Stimulated activated CD4-positive, alpha-beta T cell treated with anti-CD3 and anti-CD28 coated beads, TNF-alpha, amount 100 ng/mL, for 4 hours (primary cell): ENCODE measurements at places on chromosomes 7 and 10.

DNA sequence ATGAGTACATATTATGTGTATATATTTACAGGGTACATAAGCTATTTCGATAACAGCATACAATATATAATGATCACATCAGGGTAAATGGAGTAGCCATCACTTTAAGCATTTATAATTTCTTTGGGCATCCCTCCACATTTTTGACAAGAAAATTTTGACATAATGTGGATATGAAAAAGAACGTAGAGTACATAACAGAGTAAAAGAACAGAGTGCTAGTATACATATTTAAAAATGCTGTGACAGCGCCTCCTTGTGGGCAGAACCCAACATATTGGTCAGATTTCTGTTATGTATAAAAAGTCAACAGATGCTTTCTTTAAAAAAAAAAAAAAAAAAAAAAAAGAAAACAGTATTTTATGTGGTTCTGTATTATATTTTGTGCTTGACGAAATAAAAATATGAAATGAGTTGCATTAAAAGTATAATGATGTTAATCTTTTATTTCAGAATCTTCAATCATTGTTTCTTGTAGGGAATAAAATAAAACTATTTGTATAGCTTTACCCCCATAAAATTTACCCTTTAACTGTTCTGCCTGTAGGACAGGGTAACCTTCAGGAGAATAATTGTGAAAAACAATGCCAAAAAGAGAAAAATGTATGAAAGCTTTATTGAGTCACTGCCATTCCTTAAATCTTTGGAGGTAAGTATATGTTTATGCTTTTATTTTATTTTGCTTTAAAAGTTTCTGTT, 18.3 kb upstream of the HBP1 start:
- peak; percentile 47 for DNase-seq

DNA sequence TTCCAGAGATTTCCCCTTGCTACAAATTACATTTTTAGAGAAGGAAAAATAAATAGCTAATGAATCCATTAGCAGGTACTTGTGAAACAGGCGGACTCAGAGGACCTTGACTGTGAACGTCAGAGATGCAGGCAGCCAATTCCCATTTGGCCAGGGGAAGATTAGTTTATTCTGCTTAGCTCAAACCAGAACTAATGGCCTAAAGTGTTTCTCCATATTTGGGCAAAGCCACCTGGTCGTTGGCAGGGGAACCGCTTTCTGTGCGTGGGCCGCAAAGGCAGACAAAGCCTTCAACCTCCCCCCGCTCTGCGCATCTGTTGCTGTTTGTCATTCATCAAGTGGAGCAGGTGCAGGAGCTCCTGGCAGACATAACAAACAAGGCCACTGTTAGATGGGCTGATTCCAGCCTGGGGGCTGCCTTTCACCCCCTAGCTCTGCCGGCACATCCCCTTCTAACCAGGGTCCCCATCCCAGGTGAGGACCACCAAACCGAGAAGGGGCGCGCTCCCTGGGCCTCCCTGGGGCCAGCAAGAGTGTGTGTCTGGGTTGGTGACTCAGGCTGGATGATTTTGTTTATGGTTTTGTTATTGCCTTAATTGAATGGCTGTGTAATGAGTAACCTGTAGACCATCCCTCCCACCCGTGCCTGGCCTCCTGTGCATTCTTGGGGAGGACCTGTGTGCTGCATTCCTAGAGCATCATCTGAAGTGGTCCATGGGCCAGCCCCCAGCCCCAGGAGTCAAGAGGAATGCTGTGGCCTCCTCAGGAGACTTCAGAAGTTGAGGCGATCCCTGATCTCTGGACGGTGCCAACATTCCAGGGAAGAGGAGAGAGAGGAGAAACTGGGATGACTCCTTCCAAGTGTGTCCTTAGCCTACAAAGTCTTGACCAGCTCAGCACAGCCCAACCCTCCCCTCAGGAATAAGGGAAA, 14.5 kb upstream of the CPA1 start:
- DNase-seq: no peak

- no peak for DNase-seq
These were observed 69.7 kb upstream of the FZD8 start for GRCh38 chr10:35711615-35712411.

GRCh38 chr7:138746073-138746472, 44.9 kb upstream of the SVOPL start:
- DNase-seq: no peak

GRCh38 chr10:86100581-86101061, 266.0 kb downstream of the GRID1 start:
- DNase-seq: no peak

GRCh38 chr10:95474228-95475002, 86.8 kb downstream of the SORBS1 start:
- DNase-seq: no peak

DNA sequence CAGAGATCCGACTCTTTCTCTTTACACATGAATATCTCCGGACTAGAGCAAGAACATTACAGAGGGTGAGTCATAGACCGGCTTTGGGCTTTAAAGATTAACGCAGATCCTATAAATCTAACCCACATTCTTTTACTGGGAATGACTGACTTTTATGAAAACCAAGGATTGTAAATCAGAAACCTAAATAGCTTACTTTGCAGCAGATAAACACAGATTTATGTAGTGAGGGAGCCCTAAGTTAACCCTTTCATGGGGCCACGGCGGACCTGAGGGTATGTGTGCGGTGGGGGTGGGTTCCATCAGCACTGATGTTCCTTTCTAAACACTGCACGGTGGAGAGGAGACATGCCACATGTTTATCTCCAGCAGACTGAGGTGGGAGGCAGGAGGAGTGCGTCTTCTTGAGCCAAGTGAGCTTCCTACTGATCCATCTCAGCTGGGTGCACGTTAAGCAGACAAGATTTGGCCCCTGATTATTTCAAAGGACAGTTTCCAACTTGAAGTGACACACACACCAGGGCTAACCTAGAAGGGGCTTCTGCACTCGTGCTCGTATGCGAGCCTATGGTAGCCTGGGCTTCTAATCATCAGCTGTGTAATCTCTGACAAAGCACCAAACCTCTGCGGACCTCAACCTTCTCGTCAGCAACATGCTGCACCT, 127.6 kb downstream of the WDR11 start:
- no peak for DNase-seq

GRCh38 chr7:19709249-19709578, 377 bp upstream of the POLR1F start:
- no peak for DNase-seq

- DNase-seq: no peak
These were observed 41.6 kb upstream of the GSAP start for GRCh38 chr7:77457779-77458178.

DNA sequence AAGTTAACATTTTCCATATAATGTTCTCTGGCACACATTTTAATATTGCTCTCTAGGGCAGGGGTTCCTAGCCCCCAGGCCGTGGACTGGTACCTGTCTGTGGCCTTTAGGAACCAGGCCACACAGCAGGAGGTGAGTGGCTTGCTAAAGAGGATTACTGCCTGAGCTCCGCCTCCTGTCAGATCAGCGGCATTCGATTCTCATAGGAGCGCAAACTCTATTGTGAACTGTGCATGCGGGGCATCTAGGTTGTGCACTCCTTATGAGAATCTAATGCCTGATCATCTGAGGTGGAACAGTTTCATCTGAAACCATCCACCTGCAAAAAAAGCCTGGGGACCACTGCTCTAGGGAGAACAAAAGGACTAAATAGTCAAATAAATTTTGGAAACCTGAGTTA, 65.7 kb downstream of the EXOC6 start:
- DNase-seq: no peak

DNA sequence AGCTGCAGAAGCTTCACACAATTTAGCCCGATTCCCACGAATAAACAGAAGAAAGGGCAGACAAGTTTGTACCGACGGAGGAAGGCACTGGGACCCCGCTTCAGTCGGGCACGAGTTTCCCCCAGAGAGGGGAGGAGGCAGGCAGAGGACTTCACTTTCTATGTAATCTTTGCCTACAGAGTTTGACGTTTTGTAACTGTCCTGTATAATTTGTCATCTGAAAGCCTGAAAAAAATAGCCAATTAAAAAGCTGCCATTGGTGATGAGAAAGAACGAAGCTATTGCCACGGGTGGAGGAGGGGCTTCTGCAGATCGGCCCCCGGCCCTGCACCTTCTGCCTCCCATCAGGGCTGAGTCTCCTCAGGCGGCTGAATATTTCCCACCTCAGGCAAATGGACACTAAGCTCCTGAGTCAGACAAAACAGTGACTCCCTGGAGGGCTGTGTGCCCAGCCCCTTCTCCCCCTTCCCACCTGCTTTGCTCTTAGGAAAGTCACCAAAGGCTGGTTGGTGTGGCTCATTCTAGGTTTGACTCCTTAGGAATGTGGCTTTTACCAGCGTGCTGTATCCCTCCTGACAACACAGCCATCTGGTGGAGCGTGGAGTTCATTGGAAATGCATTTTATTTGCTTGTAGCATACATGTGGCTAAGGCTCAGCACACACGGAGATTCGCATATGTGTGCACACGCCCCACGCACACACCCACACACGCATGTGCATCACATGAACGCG, 117.4 kb downstream of the VIPR2 start:
- DNase-seq: no peak

- no peak for DNase-seq
These were observed 174.2 kb upstream of the IMMP2L start for GRCh38 chr7:111736552-111736874.

GRCh38 chr7:35968140-35968940, 167.5 kb downstream of the SEPTIN7 start:
- DNase-seq: no peak

DNA sequence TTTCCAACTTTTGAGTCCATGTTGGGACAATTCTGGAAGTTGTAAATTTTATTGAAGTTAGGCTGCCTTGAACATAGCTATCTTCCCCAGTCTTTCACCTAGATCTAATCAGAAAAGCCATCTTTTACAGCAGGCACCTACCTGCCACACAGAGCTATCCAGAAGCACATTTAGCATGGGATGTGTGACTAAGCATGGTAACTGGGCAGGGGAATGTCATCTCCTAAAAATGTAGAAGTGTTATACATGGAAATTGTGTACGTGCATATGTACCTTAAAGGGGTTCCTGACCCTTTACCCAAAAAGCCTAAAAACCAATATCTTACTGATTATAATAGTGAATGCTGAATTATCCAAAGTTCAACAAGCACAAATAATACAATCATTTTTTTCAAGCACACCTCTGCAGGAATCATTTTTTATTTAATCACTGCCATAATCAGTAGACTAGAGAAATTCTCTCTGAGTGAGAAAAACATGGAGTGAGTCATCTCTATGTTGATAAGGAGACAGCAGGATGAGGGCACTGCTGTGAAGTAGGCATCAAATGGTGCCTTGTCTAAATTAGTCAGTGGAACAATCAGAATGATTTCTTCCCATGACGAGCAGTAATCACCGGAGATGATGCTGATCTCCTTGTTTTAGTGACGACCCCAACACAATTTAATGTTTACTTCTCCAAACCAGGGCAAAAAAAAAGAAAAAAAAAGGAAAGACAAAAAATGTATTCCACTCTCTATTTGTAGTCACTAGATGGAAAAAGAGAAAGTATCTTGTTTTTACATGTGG, 75.9 kb downstream of the SORBS1 start:
- no peak for DNase-seq

DNA sequence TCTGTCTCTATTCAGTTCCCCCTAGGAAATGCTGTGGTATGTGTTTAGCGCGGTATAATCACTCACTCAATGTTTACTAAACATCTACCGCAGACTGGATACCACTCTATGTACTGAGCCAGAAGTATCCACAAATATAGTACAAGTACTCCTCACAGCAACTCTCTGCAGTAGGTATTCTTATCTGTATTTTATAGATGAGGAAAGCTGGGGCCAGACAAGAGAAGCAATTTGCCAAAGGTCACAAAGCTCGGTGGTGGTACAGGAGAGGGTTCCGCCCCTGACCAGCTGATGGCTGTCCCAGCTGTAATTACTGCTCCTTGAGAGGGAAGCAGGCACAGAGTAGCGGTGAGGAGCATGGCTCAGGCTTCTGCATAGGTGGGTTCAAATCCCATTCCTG, 184.1 kb downstream of the DOCK4 start:
- no peak for DNase-seq
